T-helper 1 cell (primary cell): ENCODE measurements at places on chromosomes 7 and 10.

DNA sequence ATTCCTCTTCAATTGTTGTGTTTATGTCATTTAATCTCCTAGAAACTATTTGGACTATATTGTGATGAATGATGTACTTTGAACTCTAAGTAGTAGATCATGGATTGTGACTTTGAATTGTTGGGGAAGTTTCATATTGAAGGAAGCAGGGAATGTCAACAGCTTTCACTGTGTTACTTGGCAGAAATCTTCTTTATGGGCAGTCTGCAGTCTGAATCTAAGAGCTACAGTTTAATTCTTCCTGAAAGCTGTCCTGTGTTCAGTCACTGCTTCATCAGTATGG is 91.6 kb downstream of the PPP1R9A start:
- no peak for DNase-seq

GRCh38 chr7:102828286-102828685 is 79.5 kb downstream of the FAM185A start:
- DNase-seq = no peak

DNA sequence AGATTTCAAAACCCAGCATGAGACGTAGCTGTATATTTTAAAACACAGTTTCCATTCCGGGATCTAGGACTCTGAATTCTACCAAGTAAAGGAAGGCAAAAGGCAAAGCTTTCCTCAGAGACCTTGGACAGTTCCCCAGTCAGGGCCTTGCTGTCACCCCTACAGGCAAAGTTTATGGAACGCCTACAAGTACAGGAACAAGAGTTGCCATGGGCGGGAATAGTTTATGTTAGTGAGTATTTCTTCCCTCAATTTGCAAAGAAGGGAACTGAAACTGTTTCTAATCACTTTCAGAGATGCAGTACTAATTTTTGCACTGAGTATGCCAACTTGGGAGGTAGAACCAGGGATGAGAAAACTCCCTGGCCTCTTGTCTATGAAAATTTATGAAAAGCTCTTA is 68.2 kb upstream of the LRGUK start:
- DNase-seq = no peak

- DNase-seq = no peak
Measured at GRCh38 chr7:138009350-138009653, 7.4 kb upstream of the CREB3L2 start.

GRCh38 chr7:142457146-142457703 is 199.4 kb upstream of the PRSS58 start:
- DNase-seq = no peak
